Stimulated activated CD8-positive, alpha-beta memory T cell treated with anti-CD3 and anti-CD28 coated beads, Interleukin-15, amount 100 ng/mL, for 4 hours (primary cell): ENCODE measurements at places on chromosomes 6 and 20.
A peak's percentile ranks its signal among the peaks of the same experiment; 100 is the strongest.

DNA sequence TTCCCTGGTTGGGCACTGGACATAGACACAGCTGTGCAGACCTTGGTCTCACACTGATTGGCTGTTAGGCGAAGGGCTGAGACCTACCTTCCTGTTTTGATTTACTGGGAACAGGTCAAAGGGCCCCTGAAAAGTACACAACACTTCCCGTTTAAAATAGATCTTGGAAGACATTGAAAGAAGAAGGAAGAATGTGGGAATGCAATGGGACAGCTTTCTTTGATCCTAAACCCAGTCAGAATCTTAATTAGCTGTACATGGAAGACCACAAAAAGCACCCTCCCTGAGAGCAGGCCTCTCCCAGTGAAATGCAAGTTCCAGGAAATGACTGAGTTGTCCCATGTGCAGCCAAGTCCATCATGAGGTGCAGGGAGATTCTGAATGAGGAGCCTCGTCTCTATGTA is 83.6 kb upstream of the EXOC2 start:
- no peak for DNase-seq

DNA sequence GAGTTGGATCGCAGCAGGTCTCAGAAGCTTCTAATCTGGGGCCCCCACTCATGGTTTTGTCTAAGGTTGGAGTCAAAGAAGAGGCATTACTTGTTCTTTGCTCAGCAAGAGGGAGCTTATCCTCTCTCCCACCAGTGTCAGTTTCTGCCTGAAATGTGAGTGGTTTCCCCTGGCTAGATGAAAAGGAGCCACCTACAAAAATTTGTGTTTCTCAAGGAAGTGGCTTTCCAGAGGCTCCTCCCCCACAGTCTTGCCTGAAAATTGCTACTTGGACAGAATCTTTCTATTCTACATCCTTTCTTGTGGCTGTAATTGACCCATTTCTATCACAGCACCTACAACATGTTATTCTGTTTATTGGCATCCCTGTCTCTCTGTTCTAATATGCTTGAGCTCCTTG is 37.9 kb downstream of the SCML4 start:
- no peak for DNase-seq

DNA sequence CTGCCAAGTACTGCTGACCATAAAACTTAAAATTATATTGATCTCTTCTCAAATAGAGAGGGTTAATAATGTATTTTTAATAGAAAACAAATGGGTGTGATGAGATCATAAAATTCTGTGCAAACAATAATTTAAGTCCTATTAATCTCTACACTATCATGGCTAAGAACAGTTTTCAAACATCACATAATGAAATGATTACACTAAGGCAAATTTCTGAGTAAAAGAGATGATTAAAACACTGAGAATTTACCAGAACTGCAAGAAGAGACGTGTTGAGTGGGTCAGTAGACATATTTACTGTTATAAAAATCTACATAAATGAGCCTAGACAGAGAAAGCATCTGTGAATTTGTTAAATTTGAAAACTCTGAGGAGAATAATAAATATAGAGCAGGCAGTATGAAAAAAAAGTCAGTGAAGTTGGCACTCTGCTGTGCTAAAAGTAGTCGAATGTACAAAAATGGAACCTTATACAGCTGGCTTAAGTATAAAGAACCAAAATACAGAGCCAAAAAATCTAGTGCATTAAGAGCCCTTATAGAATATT is 302.6 kb upstream of the MANEA start:
- DNase-seq = no peak

GRCh38 chr6:13004601-13005000 is 288.0 kb downstream of the PHACTR1 start:
- DNase-seq = no peak

DNA sequence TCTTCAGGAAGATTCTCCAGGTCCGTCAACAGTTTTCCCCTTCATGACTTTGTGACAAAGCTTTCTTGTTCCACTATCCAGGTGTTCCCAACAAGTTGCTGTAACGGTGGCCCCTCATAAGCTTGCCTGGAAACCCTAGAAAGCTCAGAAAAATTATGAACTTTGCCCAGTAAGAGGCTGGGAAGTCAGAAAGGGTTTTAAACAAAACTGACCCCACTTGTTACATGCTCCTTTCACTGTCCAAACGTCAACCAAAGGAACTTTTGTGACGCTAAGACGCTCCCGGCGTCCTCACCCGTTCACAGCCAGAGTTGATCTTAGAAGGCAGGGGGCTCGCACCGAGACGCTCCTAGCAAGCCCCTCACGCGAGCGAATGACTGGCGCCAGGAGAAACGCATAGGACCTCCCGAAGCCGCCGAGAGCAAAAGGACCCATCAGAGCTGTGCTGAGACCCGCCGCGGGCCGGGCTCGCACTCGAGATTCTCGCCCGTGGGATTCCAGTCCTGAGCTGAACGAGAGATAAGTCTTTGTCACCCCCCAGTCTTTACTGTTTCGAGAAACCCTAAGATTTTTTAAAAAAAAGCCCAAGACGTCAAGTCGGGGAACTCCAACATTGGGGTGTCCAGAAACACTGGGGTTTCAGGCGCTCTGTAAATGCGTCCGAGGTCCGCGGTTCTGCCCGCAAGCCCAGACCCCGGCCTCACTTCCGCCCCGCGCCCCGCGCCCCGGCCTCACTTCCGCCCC is 544 bp upstream of the ACAT2 start:
- no peak for DNase-seq

DNA sequence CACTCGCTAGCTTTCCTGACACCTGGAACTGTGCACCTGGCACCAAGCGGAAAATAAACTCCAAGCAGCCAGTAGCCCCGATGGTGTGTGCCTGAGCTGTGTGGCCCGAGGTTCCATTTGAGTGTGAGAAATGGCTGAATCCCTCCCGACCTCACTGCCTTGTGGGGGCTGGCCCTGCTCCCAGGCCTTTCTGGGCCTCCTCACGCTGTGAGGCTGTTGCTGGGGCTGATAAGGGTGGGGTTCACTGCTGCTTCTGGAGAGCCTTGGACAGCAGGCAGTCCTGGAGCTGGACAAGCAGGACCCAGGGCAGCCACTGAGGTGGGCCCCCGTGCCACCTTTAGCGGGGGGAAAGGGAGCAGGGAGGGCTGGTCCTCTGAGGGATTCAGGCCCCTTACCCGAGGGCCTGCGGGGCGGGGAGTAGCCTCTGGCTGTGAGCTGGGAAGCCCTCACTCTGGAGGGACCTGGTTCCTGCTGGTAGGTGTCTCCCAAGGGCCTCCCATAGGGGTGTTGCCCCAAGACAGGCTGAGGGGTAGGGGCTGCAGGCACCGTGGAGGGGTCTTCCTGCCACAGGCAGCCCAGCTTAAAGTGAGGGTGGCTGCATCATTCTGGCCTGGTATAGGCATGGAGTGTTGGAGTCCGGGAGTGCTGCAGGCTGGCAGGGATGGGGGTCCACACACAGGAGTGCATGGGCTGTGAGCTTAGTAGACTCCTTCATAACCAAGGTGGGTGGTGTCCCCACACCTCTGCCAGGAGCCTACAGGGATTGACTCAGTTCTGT is 1.7 kb downstream of the PPDPF start:
- no peak for DNase-seq

DNA sequence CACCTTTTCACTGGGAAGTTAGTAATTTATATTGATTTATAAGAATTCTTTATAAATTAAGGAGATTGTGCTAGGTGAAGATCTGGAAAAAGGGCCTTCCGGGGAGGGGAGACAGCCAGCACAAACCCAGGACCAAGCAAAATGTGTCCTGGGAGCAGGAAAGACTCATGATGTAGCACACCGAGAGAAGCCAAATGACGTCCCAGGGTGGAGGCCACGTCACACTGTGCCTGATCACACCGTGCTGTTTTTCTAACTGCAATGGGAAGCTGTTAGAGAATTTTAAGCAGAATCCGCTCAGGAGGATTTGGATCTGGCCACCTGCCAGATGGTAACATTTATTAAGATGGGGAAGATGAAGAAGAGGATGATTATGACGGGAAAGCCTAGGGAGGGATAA is 72.7 kb upstream of the AKAP12 start:
- no peak for DNase-seq

GRCh38 chr6:13854716-13855250 is 40.4 kb upstream of the MCUR1 start:
- no peak for DNase-seq

GRCh38 chr20:671252-672030 is 4.2 kb downstream of the SCRT2 start:
- no peak for DNase-seq

GRCh38 chr20:37408302-37409193 is 62.6 kb downstream of the SRC start:
- DNase-seq = no peak

DNA sequence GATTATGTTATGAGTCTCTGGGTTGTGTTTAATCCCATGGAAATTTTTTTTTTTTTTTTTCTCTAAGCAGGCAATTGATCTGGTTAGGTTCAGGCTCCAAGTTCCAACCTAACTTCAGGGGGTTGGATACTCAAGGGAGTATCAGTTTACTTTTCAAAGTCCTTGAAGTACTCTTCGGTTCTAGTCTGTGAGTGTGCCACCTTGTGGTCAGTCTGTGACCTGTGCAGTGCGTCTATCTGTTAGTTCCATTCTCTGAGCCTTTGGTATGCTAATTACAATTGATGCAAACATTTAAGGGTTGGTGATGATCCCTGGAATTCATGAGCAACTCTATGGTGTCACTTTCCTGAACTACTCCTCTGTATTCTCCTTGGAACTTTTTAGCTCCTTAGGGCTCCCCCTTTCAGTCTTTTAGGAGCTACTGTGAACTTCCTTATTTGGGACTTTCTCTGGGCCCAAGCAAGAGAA is 342.0 kb downstream of the SOX4 start:
- DNase-seq = no peak

- no peak for DNase-seq
Measured at GRCh38 chr6:3987053-3987452, 91.9 kb downstream of the FAM217A start.

GRCh38 chr6:43274916-43275597 is 23.0 kb upstream of the SLC22A7 start:
- DNase-seq = peak; percentile 5

DNA sequence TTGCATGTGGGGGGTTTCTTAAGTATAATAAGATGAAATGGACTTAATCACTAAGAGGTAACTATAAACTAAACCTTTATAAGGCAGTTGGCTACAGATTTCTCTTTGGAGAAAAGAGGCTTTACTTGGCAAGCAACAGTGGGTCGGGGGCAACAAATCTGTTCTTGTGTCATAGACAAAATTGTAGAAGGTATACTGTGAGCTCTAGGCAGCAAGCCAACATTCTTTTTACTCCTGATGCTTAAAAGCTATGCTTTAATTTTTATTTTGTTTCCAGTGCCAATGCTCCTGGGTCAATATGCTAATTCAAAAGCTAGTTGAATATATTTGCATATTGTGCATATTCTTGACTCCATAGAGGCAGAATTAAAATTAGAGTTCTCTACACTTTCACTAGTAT is 495.4 kb downstream of the BTBD3 start:
- DNase-seq = no peak

DNA sequence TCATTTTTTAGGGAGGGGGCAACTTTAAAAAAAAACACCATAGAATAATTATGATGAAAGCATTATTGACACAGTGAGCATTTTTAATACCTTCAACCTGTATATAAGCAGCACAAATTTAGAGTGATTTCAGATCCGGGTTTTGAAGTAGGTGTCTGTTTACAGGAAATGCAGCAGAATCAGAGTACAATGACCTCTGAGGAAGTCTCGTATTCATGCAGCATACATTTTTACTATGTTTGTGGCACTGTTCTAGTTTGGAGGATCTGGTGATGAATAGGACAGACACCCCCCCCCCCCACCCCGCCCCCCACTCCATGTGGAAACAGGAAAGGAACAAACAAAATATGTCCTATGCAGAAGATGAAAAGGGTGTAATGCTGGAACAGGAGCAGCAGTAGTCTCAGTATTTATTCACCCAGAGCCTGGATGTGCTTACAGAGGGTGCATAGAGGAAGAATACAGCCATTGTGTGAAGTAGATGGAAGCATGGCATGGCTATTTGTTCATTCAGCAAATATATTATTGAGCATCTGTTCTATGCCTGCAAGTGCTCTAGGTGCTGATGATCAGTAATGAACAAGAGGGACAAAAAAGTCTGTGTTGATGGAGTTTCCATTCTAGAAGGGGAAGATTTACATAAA is 19.7 kb downstream of the VAPB start:
- DNase-seq = no peak

DNA sequence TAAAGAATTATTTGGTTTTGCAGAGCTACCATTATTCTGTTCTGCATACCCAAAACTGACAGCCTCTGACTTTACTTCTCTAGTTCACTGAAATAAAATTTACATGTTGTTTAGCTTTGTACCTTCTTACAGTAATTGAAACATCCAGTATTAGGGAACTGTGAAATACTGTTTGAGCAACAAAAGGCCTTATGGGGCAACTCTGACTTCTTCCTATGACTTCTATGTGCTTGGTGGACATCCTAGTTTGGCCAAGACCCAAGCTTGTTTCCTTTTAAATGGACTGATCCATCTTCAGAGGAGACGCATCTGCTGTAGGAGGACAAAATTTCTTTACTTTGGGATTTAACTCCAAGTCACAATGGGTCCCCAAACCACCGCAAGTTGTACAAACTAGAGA is 44.7 kb downstream of the NR2E1 start:
- no peak for DNase-seq

- DNase-seq = no peak
Measured at GRCh38 chr20:11850901-11851300, 66.8 kb upstream of the BTBD3 start.

- DNase-seq = no peak
Measured at GRCh38 chr6:56381801-56382251, 134.4 kb upstream of the COL21A1 start.

GRCh38 chr20:44495802-44496481 is 20.3 kb downstream of the TTPAL start:
- no peak for DNase-seq

DNA sequence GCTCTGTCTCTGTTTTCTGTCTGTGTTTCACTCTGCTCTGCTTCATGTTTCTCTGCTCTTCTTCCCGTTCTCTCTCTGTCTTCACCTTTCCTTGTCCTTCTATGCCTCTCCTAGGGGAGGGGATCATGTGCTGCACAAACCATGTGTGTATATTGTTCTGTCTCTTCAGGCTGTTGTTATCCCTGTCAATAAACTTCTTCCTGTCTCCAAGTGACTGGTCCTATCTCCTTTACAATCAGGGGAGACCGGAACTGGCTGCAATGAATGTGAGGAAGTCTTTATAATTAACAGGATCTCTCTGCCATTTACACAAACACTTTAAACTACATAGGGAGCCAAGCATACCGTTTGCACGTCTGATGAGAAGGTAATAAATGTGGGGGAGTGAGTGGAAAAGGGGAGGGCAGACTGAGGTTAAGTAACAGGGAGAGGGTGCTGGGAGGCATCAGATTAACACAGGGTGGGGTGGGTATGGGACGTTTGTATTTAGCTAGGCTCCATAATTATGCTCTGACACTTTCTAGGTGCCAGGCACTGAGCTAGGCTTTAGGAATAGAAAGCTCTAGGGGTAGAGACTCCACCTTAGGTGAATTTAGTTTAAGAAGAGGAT is 626.1 kb downstream of the DHX35 start:
- DNase-seq = no peak

- DNase-seq = no peak
Measured at GRCh38 chr6:124470803-124471202, 491.4 kb upstream of the RNF217 start.

GRCh38 chr20:48295966-48296421 is 510.7 kb upstream of the SULF2 start:
- no peak for DNase-seq
